Fibroblast of the aortic adventitia (primary cell): ENCODE measurements at places on chromosomes 6 and 20.

- DNase-seq = peak; percentile 21
Observed at GRCh38 chr6:11460001-11460668, 77.4 kb upstream of the TMEM170B start.

DNA sequence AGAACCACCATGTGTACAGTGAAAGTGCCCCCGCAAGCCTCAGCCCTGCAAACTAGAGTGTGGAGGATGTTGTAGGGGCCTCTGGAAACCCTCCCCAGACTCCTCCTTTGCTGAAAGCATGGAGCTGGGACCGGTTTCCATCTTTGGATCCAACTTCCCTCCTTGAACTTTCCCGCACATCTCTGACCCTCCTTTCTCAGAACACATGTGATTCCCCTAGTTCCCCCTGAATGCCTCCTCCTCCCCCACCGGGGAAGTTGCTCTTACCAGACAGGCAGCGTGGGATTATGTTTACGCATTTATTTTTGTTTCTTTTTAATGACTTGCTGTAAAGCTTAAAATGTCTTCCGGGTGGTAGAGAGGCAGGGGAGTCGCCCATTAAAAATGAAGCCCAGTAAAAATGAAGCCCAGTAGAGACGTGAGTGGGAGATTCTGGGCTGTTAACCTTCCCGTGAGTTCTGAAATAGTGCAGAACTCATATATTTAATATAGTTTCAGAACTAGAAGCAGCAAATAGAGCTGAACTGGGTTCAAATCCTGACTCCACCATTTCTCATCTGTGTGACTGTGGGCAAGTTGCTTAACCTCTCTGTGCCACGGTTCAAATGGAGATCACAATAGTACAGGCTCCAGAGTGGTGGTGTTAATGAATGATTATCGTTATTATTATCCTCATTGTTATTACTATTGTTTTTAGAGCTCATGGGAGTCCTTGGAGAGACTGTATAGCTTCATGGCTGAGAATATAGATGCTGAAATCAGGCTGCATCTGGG is 8.0 kb upstream of the PTPN1 start:
- DNase-seq = no peak

- peak; percentile 96 for DNase-seq
Observed at GRCh38 chr6:130602151-130602770, 224.9 kb upstream of the SMLR1 start.

DNA sequence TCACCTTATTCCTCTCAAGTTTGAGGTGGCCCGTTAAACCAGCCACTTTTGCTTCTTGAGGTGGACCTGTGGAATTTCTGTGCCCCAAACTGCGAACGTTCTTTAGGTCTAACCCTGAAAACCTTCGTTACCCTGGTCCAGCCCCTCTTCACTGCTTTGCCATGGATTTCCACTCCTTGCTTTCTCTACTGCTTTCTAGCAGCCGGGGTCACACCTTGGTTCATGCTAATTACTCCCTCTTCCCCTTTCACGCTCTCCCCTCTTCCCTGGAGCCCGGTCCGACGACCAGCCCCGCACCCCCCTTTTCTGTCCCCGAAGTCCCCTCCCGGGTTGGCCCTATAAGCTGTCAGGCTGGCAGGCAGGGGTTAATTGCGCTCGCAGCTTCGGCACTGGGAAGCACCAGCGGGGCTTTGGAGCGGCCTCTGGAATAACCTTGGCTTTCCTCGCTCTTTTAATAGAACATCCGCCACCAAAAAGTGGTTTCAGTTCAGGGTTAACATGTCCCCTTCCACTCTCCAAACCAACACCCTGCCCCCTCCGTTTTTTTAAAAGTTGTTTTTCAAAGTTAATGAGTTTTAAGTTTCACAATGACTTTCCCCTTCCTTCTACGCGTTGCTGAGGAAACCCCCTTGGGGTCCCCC is 1.4 kb upstream of the HIVEP1 start:
- peak; percentile 53 for DNase-seq

- DNase-seq = peak; percentile 27
Observed at GRCh38 chr6:71289039-71289801, 609 bp downstream of the OGFRL1 start.

DNA sequence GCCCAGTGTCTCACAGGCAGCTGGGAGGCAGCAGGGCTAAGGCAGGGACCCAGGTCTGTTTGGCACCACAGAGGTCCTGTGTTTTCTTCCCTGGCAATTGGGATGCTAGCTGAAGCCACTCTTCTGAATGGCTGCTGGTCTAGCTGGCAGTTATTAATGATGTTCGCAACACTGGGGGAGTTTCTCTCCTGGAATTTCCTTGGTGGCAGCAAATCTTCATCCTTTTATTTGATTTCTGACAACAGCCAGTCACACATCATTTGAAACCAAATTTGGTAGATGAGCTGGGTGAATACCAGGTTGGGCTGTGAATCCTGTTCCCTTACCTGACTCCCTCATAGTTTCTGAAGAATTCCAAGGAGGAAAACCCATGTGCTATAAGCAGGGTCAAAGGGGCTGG is 40.8 kb upstream of the SLC4A11 start:
- DNase-seq = no peak

DNA sequence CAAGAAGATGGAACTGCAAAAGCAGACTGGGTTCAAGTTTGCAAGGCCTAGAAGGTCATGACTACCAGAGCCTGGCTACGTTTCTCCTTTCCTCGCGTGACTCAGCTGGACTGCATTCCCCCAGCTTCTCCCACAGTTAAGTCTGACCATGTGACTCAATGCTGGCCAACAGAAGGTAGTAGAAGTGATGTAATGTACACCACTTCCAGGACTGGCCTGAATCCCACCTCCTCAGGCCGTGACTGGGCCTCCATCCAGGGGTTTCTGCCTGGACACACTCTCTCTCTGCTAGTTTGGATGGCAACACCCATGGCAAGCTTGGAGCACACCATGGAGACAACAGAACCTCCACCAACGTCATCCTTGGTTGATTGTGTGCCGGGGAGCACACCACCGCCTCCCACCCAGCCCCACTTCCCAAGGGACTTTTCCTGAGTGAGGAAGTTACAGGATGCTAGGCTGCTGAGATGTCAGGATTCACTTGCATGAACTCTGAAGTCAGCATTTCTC is 112.0 kb upstream of the CDYL start:
- peak; percentile 98 for DNase-seq

DNA sequence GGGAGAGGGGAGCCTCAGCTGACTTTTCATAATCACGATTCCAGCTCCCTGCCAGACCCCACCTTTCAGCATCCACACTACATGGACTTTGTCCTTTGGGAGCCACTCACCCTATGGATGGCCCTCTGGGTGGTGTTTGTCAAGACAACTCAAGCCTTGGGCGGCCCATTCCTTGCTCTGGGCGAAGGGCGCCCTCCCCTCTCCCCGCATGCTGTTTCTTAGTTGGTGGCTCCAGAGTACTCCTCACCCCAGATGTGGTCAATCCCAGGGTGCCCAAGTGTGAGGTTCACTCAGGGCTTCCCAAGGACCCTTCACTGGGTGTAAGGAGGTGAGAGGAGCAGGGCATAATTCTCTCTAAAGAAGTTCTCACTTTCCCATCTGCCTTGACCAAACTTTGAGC is 710.0 kb downstream of the QKI start:
- DNase-seq = no peak

DNA sequence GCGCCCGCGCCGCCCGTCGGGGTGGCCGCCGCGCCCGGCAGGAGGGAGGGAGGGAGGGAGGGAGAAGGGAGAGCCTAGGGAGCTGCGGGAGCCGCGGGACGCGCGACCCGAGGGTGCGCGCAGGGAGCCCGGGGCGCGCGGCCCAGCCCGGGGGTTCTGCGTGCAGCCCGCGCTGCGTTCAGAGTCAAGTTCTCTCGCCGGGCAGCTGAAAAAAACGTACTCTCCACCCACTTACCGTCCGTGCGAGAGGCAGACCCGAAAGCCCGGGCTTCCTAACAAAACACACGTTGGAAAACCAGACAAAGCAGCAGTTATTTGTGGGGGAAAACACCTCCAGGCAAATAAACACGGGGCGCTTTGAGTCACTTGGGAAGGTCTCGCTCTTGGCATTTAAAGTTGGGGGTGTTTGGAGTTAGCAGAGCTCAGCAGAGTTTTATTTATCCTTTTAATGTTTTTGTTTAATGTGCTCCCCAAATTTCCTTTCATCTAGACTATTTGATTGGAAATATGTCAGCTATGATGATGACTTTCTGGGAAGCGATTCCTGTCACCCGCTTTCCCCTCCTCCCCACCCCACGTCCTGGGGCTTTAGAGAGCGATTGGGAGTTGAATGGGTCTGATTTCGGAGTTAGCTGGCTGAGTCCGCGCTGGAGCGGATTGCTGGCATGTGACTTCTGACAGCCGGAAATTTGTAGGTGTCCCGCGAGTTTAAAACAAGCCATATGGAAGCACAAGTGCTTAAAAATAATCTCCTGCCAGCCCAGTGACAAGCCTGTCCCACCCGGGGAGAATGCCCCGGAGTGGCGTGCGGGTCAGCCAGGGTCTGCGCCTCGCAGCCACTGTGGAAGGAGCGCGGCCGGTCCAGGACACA is 1.1 kb downstream of the ESR1 start:
- no peak for DNase-seq

DNA sequence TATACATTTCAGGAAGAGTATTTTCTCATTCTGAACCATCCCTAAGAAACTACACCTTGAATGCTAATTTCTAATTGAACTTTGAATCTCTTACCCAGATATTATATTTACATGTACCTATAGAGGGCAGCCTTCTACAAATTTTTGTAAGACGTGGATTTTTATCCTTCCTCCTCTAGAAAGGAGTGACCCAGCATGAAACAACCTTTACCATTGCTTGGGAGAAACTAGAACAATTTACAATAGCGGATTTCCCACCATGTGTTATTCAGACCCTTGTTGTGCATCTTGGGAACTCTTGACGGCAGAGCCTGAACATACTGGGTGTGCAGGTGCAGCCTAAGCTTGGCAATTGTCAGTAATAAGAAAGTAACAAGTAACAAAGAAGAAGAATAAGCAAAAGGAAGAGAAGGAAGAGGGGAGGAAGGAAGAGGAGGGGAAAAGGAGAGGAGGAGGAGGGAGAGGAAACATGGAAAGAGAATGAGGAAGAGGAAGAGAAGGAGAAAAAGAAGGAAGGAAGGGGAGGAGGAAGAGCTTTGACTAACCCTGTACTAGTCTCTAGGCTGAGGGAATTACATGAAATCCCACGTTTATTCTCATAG is 10.8 kb upstream of the TAAR1 start:
- peak; percentile 61 for DNase-seq
